ENCODE measurements at places on chromosomes 7 and 10.

GRCh38 chr7:135519233-135519688 is 9.4 kb upstream of the CNOT4 start:
- DNase-seq, result no peak

GRCh38 chr7:149887311-149887710 is 13.5 kb downstream of the ATP6V0E2 start:
- DNase-seq, result no peak

- DNase-seq, result no peak
Observed at GRCh38 chr10:133537546-133538545, 10.7 kb downstream of the CYP2E1 start.

GRCh38 chr10:77401683-77402082 is 235.9 kb downstream of the KCNMA1 start:
- no peak for DNase-seq

- DNase-seq, result no peak
Observed at GRCh38 chr10:100624298-100624697, 88.6 kb downstream of the HIF1AN start.

DNA sequence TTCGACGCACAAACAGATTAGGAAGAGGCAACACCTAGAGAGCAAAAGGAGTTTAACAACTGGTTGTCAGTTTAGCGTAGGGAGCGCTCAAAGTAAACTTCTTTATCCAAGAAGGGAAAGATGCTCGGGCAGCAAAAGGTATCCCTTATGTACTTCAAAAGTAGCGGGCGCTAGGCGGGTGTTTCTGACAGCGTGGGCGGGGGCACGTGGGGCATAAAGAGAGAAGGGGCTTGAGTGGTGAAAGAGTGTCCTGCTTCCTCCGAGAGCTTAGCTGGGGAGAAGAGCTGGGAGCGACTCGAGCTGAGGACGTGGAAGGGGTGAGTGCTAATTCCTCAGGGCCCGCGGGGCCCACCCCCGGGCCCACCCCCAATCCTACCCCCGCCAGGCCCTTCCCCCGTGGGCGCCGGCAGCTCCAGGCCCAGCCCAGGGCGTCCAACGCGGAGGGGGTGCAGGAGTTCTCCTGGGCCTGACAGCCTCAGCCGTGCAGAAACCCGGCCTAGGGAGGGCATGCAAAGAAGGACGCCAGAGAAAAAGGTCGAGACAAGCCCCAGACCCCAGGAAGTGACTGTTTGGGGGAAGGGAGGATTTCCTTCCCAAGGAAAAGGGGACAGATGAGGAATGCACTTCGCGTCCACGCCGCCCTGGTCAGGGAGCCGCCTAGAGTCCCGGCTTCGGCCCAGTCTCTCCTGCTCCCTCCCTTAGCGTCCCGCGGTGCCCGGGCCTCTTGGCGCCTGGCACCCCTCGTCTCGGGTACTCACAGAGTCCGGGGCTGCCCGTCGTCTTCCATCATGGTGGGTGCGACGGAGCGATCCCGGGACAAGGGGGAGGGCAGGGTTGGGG is 868 bp downstream of the TIAL1 start:
- peak; percentile 54 for DNase-seq

GRCh38 chr10:128306966-128307365 is 180.7 kb upstream of the MKI67 start:
- DNase-seq, result no peak

DNA sequence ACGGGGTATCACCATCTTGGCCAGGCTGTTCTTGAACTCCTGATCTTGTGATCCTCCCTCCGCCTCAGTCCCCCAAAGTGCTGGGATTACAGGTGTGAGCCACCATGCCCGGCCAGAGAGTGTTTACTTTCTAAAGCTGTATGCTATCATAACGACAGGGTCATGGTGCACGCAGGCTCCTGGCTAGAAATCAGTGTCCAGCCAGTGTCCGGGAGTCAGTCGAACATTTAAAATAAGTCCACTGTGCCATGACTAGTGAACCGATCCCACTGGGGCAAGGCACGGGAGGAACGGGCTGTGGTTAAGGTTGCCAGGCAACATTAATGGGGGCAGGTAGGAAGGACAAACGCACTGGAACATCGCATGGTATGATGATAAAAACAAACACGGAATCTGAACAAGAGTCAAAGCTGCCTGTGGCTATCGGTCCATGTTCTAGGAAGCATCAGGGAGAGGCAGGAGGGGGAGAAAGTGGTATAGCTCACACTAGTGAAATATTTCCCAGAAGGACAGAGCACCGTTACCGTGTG is 89.0 kb upstream of the SEPHS1 start:
- DNase-seq, result no peak

GRCh38 chr10:26696786-26697162 is 727 bp upstream of the PDSS1 start:
- no peak for DNase-seq

DNA sequence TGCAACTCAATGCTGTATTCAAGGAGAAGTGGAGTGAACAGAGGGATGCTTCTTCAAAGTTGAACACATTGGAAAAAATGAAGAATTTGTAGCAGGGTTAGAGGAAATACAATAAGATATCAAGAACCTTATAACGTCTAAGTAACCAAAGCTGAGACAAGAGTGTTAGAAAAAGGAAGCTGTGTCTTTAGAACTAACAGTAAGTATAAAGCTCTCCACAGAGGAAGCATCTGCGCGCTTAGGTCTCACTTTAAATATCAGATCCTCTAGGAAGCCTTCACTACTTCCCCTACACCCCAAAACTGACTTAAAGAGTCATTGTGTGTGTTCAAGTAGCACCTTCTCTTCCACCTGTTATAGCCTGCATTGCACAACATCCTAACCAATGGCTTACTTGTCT is 43.0 kb downstream of the CH25H start:
- DNase-seq, result no peak

GRCh38 chr10:28089467-28089866 is 90.6 kb upstream of the ODAD2 start:
- no peak for DNase-seq

DNA sequence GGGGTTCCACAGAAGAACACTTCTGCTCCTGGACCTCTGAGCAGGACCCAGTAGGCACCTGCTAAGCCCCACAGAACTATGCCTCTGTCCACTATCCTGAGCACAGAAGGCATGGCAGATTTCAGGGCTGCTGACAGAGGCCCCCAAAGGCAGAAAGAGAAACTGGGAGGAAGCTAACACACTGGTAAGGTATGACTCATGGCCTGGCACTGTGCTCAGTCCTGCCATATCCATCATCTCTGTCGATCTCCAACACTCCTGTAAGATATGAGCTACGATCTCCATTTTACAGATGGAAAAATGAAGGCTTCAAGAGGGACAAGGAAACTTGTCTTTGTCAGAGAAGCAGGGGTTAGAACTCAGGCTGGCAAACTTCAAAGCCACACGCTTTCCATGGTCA is 62.2 kb downstream of the GRID1 start:
- DNase-seq, result no peak

- DNase-seq, result no peak
Observed at GRCh38 chr10:78215645-78216044, 182.0 kb downstream of the RPS24 start.

- DNase-seq, result no peak
Observed at GRCh38 chr7:2553831-2554581, 1.3 kb downstream of the BRAT1 start.

GRCh38 chr7:42020061-42020460 is 216.9 kb downstream of the GLI3 start:
- DNase-seq, result no peak

DNA sequence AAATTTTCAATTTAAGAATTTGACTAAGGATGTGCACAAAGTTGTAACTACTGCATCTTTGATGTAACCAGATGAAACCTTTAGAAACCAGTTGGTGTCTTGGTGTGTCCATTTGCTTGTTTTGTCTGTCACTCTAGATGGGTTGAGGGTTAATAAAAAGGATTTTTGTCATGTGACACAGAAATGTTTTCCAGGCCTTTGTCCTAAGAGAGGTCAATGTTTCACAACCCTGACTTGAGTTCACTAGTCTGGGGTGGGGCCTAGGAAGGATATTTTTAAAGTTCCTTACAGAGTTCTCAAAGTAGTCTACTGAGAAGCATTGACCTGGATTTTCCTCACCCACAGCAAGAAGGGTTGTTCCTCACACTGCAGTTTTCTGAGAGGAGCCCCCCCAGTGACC is 90.3 kb downstream of the HERPUD2 start:
- no peak for DNase-seq

DNA sequence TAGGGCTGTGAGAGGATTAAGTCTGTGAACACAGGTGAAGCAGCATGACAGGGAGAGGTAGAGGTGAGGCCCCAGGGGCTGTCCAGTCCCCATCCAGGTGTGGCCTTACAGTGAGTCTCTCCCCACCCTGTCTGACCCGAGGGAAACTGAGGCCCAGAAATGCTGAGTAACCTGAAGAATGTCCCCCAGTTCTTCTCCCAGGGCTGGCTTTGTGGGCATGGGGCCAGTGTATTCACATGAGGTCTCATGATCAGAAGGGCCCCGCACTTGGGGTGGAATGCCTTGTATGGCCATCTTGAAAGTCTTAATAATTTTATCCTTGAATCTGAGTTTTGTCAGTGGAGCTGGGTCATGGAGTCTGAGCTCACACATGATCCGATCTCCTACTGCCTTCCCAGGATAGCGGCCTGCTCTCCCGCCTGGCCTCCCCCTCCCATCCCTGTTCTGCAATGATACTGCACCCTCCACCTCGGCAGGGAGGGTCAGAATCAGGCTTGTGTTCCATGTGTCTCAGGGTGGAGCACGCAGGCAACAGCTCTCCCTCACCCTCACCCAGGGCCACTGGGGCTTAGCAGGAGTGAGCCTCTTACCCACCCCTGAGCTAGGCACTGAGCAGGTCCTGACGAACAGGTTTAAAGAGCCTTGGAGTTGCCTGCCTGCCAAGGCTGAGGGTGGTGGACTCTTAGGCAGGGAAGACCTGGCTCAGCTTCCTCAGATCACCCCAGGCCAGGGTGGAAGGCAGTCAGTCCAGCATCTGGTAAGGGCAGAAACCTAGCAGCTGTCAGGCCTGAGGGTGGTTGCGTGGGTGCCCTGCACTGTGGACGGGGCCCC is 41.4 kb upstream of the NPFFR1 start:
- no peak for DNase-seq

- DNase-seq, result no peak
Observed at GRCh38 chr7:12481722-12482121, 78.1 kb upstream of the VWDE start.

GRCh38 chr10:75205908-75206307 is 4.7 kb upstream of the VDAC2 start:
- no peak for DNase-seq

DNA sequence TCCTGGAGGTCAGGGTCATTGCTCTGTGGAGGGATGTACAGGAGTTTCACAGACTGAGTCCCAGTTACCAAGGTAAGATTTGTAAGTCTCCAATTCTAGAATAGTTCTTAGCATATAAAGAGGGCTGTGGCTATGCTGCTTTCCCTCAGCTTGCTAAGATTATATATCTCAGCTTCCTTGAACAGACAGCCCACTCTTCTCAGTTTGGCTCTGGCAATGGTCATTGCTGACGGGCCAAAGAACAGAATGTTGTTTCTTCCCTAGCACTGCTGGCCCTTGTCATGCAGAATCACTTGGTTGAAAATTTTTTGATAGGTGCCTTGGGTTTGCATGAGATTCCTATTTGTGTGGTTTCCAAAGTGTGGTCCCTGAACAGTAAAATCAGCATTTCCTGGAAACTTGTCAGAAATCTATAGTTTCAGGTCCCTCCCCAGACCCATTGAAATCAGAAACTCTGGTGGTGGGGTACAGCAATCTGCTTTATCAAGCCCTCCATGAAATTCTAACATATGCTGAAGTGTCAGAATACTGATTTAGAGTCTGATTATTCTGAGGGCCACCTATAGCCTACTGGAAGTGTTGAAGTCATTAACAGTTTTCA is 38.2 kb downstream of the NRBF2 start:
- no peak for DNase-seq

DNA sequence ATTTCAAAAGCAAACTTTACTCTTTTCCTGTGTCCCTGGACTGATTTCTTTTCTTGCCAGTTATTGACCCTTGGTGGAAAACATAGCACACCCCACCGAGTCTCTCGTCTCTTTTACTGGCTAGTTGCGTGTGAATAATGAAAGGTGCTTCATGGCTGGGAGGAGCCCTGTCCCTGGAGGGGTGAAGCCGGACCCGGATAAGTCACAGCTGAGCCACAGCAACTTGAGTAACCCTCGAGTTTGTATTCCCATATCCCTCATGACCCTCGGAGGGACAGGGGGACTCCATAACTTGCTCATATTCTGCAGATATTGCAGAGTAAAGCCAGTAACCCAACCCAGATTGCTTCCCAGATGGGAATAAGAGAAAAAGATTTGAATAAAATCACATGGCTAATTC is 147.5 kb upstream of the FRMD4A start:
- DNase-seq, result no peak

GRCh38 chr7:4958477-4959301 is at the start of gene MMD2:
MMD2 (minus strand) TSS chr7:4959187; CDS start chr7:4959017, 170 bp downstream.
- DNase-seq, result no peak

GRCh38 chr7:151631570-151631952 is 111.9 kb upstream of the RHEB start:
- DNase-seq, result no peak

- DNase-seq, result no peak
Observed at GRCh38 chr7:70630440-70630817, 501.5 kb upstream of the GALNT17 start.

DNA sequence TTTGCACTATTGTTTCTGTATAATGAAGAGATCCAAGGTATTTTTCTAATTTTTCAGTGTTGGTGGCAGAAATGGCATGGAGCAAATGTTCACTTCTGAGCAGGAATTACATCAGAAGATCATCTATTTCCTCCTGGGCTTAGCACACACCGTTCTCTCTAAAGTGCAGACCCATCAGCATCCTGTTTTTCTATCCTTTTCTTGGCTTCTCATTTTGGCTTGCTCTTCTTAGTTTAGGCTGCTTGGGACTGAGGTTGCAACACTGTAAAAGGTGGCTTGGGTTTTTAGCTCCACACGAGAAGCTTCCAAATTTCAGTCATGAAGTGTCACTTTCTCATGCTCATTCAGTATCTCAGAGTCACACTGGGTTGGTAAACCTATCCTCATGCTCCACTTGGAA is 79.9 kb upstream of the SMIM30 start:
- DNase-seq, result no peak

- no peak for DNase-seq
Observed at GRCh38 chr7:120732256-120732655, 125.7 kb downstream of the TSPAN12 start.

- peak; percentile 63 for DNase-seq
Observed at GRCh38 chr10:79149662-79150443, 81.1 kb downstream of the ZMIZ1 start.

DNA sequence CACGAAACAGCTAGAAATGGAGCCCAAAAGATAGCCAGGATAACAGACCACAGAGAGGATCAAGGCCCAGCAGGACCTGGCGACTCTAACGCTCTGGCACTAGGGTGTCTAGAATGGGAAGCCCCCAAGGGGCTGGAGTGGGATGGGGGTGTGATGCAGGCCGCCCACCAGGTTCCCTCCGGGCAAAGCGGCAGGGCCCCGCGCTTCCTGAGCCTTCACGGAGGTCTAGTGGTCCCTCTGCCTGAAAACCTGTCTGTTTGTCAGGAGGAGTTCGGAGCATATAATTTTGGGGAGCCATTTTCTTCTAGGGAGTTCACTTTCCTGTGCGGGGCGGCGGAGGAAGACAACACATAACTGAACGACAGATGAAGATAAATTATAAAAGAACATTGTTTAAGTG is 48.2 kb upstream of the FXYD4 start:
- DNase-seq, result no peak

GRCh38 chr7:91263384-91264045 is 718 bp upstream of the FZD1 start:
- DNase-seq, result no peak
